ENCODE measurements at places on chromosomes 1 and 21.

- DNase-seq, result no peak
Observed at GRCh38 chr1:206992790-206993189, 22.5 kb upstream of the FCAMR start.

DNA sequence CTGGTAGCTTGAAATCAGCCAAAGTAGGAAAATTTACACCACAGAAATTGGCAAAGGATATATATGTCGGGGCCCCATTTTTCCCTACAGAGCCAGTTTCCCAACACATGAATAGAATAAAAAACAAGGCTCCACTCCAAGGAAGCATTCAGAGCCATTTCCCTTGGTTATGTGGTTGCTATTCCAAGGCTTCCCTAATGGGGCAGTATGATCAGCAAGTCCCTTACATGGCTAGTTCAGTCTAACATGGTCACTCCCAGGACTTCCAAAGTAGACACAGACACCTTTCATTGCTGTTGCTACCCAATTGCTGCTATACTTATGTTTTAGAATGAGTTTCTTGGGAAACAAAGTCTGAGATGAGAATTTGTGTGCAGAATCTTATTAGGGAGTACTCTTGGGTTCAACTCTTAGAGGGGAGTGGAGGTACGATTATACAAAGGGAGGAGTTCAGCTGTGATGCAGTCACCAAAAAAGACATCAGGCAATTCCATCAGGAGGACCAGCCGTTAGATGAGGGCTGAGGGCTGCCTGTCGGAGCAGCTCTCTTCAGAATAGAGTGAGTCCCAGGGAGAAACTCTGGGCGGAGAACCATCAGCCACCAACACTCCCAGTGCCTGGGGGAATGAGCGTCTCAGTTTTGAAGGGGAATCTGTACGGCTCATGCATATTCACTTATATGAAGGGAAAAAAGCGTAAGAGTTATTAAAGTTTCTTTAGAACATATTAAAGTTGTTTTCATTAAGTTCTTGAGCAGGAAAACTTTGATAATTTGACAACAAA, 92.9 kb downstream of the C21orf91 start:
- no peak for DNase-seq

DNA sequence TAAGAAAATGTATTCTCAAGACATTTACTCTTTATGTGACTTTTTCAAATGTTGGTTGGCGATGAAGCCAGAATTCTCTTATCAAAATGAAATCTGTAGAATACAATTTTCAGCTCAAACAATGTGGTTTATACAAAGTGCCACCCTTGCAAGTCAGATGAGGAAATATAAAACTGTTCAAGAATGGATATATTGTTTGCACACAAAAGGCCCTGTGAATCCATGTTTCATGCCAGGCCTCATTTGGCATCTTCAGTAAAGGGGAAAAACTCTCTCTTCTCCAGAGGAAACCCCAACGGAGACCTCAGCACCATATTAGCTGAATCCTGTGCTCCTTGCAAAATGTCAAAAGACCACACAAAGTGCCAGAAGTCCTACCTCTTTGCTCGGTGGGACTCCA, 310.4 kb downstream of the RRAGC start:
- no peak for DNase-seq

DNA sequence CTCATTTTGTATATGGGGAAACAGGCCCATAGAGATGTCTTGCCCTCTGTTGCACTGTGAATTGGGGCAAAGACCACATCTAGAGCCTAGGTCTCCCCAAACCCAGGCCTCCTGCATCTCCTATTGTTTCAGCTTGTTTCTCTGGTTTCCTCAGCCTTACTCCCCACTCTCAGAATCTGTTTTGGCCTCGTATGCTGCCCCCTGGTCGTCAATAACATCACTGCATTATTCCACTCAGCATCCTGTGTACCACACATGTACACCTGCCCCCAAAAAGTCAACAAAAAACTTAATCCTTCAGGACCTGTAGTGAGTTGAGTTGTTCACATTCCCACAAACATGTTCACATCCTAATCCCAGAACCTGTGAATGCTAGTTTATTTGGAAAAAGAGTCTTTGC, 184.8 kb downstream of the BRINP2 start:
- DNase-seq, result peak; percentile 2

DNA sequence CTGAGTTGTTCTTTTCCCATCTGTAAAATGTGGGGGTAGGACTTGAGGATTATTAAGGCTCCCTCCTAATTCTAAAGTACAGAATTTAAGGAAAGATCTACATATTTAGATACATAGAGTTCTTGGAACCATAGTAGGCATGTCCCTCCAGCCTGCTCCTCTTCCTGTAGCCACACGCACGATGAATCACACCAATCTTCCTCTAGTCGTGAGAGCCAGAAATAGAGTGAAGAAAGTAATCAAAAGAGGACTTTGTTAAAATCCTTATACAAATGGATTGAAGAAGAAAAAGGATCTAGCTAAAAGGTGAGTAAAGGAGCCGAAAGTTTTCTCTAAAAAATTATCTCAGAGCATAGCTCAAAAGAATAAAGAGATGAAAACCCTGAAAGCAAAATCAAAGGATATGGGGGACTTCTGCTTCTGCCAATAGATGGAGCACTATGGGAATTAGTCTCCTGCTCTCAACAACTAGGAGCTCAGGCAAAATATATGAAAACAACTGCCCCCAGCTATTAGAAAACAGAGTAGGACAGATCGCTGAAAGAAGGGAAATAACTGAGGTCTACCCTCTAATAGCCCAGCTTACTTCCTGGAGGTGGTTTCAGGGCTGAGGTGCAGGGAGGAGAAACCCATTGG, 8.5 kb downstream of the C1orf141 start:
- DNase-seq, result no peak

- no peak for DNase-seq
Observed at GRCh38 chr1:220808345-220809186, 21.9 kb downstream of the MTARC1 start.

- no peak for DNase-seq
Observed at GRCh38 chr1:158978730-158979129, 31.0 kb upstream of the IFI16 start.

- DNase-seq, result no peak
Observed at GRCh38 chr1:33008051-33008914, 28.4 kb downstream of the AK2 start.

GRCh38 chr1:31127266-31127665, 61.7 kb upstream of the PUM1 start:
- DNase-seq, result no peak

DNA sequence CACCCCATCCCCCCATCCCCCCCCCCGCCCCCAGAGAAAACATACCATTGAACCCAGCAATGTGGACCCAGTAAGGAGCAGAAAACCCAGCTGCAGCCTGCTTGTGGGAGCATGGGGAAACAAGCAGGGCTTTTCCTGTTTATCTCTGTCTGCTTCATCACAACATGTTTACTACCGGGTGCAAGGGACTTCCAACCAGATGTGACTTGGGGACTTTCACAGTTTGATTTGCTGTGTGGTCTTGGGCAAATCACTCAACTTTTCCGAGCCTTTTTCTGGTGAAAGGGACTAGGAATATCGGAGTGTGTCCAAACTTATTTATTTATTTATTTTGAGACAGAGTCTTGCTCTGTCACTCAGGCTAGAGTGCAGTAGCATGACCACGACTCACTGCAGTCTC, 3.2 kb downstream of the TMCC2 start:
- DNase-seq, result no peak

DNA sequence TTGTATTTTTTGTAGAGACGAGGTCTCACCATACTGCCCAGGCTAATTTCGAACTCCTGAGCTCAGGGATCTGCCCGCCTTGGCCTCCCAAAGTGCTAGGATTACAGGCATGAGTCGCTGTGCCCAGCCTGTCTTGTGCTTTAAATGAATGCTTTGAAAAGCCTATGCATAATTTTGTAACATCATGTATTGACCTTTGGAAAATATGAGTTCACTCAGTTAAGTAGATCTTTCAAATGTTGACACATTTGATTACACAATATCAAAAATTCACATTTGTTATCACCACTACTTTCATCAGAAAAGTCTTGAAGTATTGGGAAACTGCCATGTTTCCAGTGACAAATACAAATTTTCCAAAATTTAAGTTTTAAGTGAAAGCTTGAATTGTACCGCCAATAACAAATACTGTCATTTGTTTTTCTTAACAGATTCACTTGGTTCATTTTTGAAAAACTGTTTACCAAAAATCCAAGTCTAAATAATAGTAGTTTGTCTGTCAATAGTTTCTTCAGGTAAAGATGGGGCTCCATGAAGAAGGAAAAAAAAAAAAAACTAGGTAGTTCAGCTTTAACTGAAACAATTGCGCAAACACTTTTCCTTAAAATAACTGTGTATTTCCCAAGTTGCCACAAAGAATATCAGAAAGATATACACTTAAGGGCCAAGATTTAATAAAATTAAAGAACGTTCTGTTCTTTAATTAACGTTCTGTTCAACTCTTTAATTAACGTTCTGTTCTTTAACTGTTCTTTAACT, 233.2 kb upstream of the NR5A2 start:
- DNase-seq, result no peak

GRCh38 chr1:205843036-205843859, 6.7 kb downstream of the PM20D1 start:
- no peak for DNase-seq

DNA sequence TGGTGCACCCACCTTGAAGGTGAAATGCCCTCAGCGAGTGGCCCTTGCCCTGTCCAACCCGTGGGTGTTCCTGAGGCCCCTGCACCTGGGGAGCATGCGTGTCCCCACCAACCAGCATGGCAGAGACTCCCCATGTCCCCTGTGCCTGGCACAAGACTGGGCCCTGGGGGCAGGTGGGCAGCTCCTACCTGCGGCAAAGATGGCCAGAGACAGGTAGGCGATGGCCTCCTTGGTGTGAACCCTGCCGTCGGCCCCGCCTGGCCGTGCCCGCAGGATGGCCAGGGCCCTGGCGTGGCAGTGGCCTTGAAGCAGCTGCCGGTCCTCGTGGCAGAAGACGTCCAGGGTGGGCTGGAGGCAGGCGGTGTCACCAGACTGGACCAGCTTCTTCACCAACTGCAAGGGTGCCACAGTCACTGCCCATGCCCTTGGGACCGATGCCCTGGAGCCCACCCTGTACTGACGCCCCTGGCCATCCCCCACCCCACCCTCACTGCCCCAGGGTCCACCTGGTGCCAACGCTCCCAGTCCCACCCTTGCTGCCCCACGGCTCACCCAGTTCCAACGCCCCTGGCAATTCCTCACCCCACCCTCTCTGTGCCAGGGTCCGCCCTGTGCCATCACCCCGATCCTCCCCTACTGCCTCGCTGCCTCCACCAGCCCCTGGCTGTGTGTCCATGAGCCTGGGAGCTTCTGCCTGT, 15.7 kb downstream of the TTC34 start:
- no peak for DNase-seq

GRCh38 chr1:226711976-226712741, 26.9 kb downstream of the ITPKB start:
- DNase-seq, result no peak

DNA sequence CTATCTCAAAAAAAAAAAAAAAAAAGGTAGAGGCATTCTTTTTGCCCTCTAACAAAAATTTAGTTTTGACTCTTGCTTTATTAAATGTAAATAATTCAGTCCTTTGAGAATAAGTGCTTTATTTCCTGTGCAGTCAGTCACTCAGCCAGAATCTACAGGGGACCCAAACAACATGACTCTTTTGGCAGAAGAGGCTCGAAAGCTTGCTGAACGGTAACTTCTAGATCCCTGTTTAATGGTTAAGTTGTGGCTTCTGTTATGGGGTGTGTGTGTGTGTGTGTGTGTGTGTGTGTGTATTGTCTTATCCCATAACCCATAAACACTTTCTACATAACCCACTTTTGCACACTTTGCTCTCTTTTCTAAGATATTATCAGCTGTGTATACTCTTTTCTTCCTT, 54.9 kb upstream of the LAMC2 start:
- no peak for DNase-seq

GRCh38 chr21:35217504-35218060, 168.5 kb upstream of the RUNX1 start:
- DNase-seq, result peak; percentile 88

DNA sequence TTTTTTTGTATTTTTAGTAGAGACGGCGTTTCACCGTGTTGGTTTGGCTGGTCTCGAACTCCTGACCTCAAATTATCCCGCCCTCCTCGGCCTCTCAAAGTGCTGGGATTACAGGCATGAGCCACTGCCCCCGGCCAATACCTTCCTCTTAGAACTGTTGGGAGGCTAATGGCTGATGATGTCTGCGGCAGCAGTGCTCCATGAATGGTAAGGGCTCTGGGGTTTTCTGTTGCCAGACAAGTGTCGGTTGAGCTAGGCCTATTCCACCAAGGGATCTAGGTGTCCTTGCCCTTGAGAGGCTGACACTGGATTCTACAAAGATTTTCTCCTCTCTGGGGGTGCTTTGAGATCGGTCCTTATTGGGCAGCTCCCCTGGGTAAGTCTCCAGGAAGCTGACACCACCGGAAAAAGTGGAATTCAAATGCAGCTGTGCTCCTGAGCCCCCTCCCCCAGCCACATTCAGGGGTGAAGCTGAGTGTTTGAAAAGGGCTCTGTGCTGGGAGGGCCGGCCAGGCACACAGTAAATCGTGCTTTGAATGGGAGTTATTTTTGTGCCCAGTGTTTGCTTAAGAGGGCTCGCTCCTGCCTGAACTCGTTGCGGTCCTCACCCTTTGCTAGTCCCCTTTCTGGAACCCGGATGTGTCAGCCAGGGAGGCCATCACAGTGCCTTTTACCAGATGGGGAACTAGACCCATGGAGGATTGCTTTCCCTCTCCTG, 5.2 kb downstream of the SOX13 start:
- no peak for DNase-seq
